ENCODE measurements at places on chromosomes 7 and 10.

DNA sequence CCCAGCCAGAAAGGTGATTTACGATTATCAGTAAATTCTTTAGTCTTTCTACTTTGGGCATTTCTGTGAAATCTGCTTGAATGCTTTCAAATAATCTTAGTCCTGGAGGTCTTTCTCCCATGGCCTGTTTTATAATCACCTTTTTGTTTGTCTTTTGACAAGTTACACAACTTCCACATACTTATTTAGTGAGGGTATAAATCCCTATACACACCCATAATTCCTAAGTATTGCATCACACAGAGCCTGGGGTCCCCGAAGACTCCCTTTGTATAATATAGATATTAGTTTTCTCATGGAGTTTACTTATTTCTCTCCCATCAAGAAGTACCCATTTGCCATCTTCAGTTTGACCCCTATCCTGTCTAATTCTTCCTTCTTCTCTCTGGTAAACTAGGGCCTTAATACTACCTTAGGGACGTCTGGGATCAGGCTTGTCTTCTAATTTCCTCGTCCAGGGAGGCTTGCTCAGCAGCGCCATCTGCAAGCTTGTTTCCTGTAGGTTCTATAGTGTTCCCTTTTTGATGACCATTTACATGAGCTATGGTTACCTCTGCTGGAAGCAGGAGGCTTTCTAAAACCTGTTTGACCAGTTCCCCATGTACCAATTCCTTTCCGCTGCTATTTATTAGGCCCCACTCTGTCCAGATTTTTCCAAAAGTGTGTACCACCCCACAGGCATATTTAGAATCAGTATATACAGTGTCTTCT lies 8.1 kb downstream of the DNAH11 start:
- no peak for DNase-seq

- no peak for DNase-seq
Measured at GRCh38 chr10:93422118-93422517, 60.0 kb downstream of the MYOF start.

DNA sequence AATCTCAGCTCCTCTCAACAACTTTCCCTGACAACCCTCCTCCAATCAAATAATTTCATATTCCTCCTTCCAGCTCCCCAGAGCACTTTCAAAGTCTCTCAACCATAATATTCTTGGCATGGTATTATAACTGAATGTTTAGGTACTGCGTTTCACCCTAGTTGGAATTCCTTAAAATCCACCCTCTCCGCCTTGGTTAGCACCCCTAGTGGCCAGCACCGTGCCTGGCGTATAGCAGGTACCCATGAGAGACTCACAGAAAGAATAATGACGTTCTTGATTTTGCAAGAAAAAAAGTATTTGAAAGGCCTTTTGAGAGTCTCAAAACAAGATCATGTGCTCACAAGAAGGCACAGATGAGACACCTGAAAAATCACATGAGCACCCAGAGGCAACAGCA lies 50.9 kb downstream of the GLI3 start:
- DNase-seq, result no peak

DNA sequence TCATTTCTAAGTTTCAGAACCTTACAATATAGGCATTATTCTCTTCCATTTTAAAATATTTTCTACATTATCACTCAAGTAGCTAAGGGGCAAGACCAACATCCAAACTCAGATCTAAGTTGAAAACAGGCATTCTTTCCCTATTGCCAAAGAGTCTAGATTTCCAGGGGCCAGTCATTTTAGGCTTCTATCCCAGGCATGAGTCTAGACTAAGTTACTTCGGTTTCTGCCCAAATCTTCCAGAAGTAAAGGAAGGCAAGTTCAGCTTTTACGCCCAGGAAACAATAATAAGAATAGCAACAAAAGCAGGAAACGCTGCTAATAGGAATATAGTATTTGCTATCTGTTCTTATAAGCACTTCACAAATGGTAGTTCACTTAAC lies 189.9 kb downstream of the DGKI start:
- no peak for DNase-seq

DNA sequence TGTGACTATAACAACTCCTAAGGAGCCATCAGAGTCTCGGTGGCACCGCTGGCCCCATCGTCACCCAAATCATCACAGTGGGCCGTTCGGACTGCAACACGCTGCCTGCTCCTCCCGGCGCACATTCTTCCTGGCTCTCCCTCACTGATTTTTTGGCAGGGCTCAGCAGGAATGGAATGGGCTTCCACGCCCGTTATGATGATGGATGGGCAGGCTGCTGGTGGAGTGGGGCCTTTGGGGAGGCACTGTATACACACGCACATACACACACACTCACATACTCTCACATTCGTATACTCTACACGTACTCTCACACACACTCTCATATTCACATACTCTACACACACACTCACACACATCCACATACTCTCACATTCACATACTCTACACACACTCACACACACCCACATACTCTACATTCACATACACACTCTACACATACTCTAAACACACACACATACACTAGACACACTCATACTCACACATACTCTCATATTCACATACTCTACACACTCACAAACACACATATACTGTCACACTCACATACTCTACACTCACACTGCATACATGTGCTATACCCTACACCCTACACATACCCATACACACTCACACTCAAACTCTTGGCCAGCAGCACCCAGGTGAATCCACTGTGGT lies 99.8 kb downstream of the KCNMA1 start:
- DNase-seq, result no peak
